ENCODE measurements at places on chromosomes 7 and 10.

DNA sequence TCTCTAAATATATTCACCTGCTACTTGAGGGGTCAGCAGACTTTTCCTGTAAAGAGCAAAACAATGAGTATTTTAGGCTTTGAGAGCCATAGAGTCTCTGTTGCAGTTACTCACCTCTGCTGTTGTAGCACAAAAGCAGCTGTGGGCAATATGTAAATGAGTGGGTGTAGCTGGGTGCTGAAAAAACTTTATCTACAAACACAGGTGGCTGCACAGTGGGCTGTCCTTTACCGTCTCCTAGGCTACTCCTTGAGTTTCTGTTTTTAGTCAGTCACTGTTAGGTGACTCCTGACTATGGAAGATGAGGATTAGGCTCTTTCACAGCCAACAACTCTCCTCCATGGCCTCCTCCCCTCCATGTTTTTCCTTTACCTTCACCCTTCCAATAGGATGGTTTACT is 286.1 kb upstream of the C7orf33 start:
- DNase-seq: no peak

DNA sequence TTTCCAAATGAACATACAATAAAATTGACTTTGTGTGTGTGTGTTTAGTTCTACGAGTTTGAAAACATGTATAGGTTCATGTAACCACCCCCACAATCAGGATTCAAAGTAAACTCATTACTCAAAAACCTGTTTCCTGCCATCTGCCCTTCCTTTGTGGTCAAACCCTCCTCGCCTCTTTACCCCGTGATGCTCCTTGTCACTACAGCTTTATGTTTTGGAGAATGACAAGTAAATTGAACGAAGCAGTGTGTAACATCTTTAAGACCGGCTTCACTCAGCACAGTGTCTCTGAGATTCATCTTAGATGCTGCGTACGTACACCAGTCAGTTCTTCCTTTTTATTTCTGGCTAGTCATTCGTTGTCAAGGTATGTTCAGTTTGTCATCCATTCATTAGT is 54.6 kb upstream of the MKI67 start:
- DNase-seq: peak; percentile 62

GRCh38 chr10:42932735-42933447 is 144.0 kb upstream of the RET start:
- DNase-seq: peak; percentile 56

DNA sequence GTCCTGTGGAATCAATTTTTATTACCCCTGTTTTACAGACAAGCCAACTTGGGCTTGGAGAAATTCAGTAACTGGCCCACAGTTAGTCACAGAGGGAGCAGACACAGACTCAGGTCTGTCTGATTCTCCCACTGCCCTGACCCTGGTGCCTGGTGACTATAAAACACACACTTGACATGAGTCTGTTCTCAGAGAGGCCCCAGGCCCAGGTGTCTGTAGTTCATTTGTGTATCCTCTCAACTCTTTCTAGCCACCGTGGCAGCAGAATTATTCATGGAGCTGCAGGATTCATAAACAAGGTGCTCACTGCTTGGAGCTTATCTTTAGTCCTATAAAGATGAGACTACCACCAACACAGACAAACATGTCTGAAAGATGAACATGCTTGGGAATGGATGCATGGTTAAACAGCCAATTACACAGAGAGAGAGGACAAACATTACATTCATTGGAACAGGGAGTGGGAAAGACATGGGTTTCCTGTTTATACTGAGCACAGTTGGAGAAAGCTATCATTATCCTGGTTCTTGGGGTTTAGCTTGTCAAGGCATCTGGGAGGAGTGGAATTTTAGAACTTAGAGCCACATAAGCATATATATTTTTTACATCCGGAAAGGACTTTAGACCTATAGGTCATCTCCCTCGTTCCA is 79.1 kb upstream of the PDCD4 start:
- no peak for DNase-seq

- DNase-seq: no peak
Observed at GRCh38 chr10:83214136-83214535, 925.2 kb upstream of the GHITM start.

DNA sequence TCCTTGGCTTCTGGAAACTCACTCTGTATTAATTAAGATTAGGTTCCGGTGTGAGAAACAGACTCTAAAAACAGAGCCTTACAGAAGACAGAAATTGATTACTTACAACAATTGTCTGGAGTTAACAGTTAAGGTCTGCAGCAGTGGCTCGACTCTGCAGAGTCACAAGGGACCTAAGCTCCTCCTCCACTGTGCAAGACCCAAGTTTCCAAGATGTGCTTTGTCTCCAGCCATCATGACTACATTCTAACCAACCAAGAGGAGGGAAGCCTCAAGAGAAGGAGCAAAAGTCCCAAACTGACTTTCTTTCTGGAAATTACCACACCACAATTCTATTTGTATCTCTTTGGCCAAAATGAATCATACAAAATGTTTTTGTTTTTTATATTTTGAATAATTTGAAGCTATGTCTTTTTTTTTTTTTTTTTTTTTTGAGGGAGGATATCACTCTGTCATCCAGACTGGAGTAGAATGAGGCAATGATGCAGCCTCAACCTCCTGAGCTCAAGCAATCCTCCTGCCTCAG is 14.2 kb upstream of the ODAD2 start:
- DNase-seq: no peak

DNA sequence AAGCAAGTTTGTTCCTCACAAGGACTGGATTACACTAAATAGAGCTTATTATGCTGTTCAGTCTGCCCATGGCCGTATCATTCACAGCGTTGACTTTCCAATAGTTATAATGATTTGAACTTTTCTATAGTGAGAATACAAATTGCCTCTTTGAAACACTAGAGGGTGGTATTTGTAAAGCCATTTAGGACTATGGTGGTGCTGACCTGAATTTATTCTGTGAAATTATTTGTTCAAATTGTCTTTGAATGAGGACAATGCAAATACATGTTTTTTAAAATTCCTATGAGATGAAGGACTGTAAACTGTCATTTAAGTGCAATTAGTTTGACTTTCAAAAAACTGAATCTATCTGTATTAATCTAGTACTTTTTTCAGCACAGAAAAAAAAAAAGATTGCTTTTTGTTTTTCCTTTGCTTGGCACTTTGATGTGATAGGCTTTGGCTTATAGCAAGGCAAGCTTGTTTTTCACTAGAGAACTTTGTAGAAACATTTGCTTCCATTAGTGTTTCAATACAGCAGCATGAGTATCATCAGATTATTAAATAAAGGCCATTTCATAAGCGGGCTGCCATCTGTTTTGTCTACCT is 122.7 kb upstream of the TMEM229A start:
- DNase-seq: no peak

- DNase-seq: no peak
Observed at GRCh38 chr7:143505838-143506237, 28.2 kb downstream of the TAS2R41 start.

- no peak for DNase-seq
Observed at GRCh38 chr10:12819071-12819470, 182.4 kb downstream of the CCDC3 start.

DNA sequence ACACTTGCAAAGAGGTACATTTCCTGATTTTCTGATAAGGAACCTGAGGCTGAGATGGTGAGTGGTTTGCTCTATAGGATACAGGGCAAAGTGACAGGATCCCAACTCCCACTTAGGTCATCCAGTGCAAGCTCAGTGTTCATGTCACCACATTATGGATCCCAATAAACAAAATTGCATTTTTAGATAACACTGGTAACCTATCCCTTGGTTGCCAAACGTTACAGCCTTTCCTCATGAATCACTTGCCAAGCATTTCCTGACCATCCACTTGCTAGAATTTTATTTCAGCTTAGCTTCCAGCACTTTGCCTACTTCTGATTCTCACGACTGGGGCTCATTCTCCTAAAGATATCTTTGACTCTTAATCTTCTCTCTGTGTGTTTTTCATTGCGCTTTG is 131.4 kb upstream of the ODAD2 start:
- DNase-seq: no peak

GRCh38 chr10:52918714-52919305 is 146.2 kb upstream of the MBL2 start:
- DNase-seq: no peak

GRCh38 chr7:5997210-5997808 is 11.5 kb downstream of the PMS2 start:
- DNase-seq: peak; percentile 74

GRCh38 chr10:80829562-80829961 is 291.9 kb downstream of the SH2D4B start:
- no peak for DNase-seq

GRCh38 chr10:129193148-129193547 is 273.9 kb upstream of the MGMT start:
- DNase-seq: no peak

GRCh38 chr10:124101351-124101750 is 8.0 kb upstream of the CHST15 start:
- DNase-seq: no peak

GRCh38 chr7:155860461-155860839 is 48.2 kb upstream of the SHH start:
- no peak for DNase-seq

GRCh38 chr7:71442492-71443190 is 310.7 kb downstream of the GALNT17 start:
- no peak for DNase-seq

DNA sequence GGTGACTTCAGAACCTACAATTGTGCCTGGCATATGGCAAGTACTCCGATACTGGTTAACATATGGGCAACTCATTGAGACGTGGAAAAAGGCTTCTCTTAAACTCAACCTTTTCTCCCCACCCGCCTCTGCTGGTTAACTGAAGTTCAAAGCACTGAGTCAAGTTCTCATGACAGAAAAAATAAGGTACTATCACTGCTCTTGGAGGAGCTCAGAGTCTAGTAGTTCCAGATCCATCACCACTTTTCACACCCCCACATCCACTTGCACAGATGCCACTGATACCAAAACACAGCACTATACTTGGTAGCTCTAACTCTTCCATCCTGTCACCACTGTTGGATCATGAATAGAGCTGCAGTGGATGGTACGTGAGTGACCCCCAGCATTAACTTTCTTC is 36.2 kb downstream of the CCDC6 start:
- DNase-seq: no peak

- DNase-seq: peak; percentile 31
Observed at GRCh38 chr7:127322351-127322750, 69.6 kb upstream of the GRM8 start.

GRCh38 chr7:43649755-43650274 is 66.9 kb downstream of the STK17A start:
- peak; percentile 81 for DNase-seq

GRCh38 chr7:156059369-156059768 is 247.1 kb upstream of the SHH start:
- no peak for DNase-seq

GRCh38 chr7:3892157-3892556 is 591.1 kb downstream of the SDK1 start:
- DNase-seq: no peak
